ENCODE measurements at places on chromosomes 7 and 10.

DNA sequence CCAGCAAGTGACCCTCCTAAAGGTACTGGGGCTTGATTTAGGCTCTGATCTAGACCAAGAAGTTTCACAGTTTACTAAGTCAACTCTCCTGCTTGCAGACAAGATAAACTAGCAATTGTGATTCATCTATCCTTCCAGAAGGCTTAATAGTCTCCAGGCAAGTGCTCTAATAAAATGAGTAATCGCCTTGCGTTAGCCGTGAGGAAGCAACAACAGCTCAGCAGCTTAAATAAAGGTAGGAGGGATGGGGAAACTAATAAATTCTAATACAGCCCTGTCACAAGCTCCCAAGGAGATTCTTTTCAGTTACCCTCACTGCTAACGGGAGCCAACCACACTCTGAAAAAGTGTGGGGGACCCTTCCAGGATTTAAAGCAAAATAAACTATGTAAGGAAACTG is 48.4 kb downstream of the FRMD4A start:
- no peak for DNase-seq

DNA sequence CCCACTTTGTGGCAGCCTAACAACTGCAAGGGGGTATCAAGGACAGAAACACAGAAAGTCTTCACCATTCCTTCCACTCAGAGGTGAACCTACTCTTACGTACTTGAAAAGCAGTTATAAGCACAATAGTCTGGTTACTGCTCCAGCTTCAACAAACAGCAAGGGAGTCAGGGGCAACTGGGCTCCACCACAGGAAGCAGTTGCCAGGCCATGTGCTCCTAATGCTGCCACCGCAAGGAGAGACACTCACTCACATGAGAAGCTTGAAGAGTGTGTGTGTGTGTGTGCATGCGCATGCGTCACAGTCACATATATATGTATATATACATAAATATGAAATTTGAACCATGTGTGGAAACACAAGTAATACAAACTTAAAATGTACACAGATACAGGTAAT is 65.5 kb downstream of the GRB10 start:
- DNase-seq, result peak; percentile 83

- DNase-seq, result peak; percentile 75
Observed at GRCh38 chr7:36198854-36199266, 45.8 kb downstream of the EEPD1 start.

DNA sequence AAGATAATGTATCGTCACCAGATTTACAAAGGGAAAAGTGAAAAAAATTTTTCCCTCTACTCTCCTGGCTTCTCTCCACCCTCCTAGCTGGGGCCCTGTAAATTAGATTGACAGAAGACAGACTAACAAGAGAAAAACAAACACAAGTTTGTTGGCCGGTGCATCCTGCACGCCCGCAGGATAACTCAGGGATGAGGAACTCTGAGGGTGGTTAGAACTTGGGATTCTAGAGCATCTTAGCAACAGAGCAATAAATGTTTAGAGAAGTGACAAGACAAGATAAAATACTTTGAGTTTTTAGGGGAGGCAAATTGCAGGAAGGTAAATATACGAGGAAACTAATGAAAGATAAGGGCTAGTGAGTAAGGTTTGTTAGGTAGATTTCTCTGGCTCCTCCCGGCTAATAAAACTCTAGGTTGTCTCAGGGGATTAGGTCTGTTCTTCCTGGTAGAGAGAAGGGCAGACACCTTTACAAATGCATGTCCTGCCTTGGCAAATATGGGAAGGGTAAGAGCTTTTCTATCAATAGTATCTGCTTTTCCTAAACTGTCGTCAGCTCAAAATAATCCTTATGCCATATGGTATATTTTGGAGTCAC is 4.3 kb upstream of the UCN3 start:
- DNase-seq, result no peak

Data from hematopoietic multipotent progenitor cell treated with erythropoietin and hydrocortisone succinate and interleukin-3 and kit ligand, for 4 days (in vitro differentiated cells).